ENCODE measurements at places on chromosomes 13 and 19. TPM values are rescaled to one million over a fixed set of nuclear protein-coding genes. Genes with fewer than 3 reads are reported as not detected.

DNA sequence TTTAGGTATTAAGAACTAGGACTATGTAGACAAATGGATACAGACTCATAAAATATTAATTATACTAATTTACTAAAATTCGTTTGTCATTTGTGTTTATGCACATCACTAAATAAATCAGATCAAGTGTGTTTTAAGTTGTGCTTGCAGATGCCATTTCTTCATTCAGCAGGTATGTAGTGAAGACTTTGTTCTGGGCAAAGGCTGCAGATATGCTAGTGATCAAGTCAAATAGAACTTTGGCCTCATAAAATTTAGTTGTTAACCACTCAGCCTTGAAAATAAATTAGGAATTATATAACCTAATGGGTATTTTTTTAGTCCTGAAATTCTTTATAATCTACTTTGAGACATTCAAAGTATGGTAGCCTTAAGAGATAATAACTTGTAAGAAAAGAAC is 80.4 kb upstream of the TRPC4 start:
- DNase-seq: no peak

- DNase-seq: no peak
Measured at GRCh38 chr19:38434549-38435051, 1.1 kb downstream of the RYR1 start.

GRCh38 chr19:19064811-19065745 is 1.3 kb downstream of the SLC25A42 start:
- no peak for DNase-seq

- DNase-seq: no peak
Measured at GRCh38 chr19:48444129-48444935, 1.5 kb upstream of the GRWD1 start.

DNA sequence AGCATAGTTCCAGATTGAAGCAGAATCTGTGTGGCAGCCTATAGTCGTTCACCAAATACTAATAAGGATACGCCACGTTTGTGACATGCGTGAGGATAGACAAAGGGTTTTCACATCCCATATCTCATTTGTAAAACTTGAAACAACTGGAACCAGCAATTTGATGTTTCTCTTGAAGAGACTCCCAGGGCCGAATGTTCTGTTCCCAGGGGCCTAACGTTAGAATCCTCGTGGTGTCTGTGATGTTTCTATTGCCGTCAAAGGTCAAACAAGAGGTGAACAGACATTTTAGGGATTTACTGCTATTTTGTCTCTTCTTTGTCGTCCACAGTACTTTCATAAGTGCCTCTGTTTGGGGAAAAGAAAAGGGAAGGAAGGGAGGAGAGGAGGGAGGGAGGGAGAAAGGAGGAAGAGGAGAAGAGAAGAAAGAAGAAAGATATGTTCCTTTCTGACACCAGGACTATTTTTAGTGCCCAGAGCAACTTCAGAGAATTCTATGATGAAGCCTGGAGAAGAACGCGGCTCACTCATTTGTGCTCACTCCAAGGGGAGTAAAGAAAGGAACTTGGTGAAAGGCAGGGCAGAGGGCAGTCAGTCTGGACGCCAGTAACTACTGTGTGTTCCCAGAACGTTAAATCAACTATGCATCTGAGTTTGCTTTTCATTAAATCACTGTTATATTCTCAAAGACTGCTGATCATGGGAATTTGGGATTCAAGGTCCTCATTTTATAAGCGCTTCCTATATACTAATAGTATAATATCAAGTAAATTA is 154.5 kb downstream of the DCT start:
- no peak for DNase-seq

- DNase-seq: no peak
Measured at GRCh38 chr13:26604784-26605545, 47.5 kb downstream of the WASF3 start.

Gene LRRC4B
- not detected for total RNA-seq

DNA sequence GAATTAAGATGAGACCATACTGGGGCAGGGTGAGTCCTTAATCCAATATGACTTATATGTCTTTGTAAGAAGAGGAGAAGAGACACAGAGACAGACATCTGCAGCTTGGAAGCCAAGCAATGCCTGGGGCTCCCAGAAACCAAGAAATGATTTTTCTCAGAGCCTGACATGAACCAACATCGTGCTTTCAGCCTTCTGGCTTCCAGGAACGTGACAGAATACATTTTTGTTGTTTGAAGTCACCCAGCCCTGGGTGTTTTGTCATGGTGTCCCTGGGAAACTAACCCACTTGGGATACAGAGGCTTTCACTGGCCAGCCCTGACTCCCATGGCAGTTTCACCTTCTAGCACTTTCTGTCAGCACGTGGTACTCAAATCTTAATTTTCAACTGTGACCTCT is 95.3 kb upstream of the SLC10A2 start:
- no peak for DNase-seq

- DNase-seq: no peak
Measured at GRCh38 chr13:114123448-114123847, 9.0 kb downstream of the RASA3 start.

DNA sequence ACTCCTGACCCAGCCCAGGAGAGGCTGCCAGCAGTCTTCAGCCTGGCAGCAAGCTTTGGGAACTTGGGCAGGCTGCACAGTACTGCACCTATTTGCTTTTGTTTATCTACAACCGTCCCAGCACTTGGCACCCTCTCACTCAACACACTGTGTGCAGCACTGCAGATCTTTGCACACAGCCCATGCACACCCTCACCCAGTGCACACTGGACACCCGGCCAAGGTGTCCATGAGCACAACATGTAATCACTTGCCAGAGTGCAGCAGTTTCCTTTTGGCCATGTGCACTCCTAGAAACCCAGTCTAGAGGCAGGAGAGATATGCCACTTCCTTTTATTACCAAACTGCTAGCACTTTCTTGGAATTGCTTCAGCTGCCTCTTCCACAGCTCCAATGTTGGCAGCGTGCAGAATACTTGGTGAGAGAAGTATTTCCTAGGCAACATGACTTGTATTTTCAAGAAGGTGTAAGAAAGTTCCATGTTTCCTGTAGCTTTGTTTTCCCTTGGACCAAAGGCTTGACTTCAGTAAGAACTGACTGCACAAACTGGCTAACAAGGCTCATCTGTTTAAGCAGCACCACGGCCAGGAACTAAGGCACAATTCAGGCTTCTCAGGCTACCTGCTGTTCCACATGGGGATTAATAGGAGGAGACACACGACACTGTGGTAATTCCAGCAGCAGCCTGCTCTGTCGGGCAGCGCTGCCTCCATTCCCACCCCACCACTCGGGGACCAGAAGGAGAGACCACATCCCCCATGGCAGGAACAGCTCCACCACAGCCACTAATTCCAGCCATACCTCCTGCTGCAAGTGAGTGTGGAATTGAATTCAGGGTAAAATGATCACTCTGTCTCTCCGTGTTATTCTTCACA is 15.3 kb downstream of the ATP7B start:
- DNase-seq: peak; percentile 39

Gene SMIM44
- not detected for total RNA-seq

DNA sequence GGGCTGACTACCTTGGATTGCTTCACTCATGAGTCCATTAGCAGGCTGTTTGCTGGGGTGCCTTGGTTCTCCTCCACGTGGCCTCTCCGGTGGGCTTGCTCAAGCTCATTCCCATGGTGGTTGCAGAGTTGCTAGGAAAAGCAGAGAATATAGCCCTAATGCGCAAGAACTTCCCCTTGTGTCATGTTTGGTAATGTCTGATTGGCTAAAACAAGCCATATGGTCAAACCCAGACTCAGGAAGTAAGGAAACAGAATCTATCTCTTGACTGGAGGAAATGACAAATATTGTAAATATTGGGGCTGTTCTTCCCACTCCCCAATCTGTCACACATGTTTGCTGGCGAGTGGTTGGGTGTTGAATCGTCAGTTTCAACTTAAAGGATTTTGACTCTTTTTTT is 12.1 kb downstream of the NFILZ start:
- DNase-seq: no peak

- no peak for DNase-seq
Measured at GRCh38 chr13:108274718-108275117, 5.2 kb downstream of the TNFSF13B start.

Gene RDH8
- total RNA-seq: not detected

- no peak for DNase-seq
Measured at GRCh38 chr13:36907821-36908220, 12.2 kb downstream of the SMAD9 start.

Gene SULT2B1
- total RNA-seq: 17.2 TPM

GRCh38 chr19:17243211-17243829 is 2.4 kb downstream of the NR2F6 start:
- DNase-seq: no peak

- no peak for DNase-seq
Measured at GRCh38 chr13:74575729-74576125, 441.5 kb upstream of the KLF12 start.

DNA sequence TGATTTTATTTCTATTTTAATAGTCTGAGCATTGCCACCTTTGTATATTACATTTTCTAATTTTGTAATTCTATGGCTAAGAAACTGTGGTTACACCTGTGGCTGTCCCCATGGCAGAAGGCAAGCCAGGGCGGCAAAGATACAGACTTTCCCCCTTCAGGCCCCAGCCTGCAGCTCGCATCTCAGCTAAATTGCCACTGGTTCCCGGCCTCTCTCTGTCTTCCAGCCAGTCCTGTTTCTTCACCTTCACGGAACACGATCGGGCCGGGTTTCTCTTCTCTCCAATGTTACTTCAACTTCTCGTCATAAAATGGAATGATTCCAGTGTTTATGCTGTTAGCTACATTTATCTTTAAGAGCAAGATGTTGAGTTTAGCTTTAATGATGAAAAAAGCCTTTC is 124.5 kb upstream of the ZNF507 start:
- no peak for DNase-seq

GRCh38 chr13:88456151-88456550 is 785.0 kb downstream of the SLITRK5 start:
- DNase-seq: no peak

DNA sequence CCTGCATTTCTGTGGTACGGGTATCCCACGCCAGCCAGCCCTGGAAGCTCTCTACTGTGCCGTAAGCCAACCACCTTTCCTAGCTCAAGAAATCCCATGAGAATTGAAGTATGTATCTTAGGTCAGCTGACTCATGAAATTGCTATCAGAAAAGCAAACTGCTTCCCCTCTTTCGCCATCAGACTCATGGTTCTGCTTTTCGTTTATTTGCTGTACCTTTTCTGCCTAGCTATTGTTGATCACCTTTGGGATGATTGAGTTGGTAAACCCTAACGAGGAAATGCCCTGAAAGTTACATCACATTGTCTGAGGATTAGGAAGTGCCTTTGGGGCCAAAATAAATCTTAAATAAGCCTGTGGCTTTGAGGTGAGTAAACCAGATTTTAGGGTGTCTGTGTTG is at the start of gene ADGRE3:
TSS of gene ADGRE3 (minus strand) at position 81 of the 400 bp plus-strand sequence. CDS start at position 7, 74 bp downstream.
- no peak for DNase-seq

- no peak for DNase-seq
Measured at GRCh38 chr19:1206150-1206863, 729 bp downstream of the STK11 start.

Gene F2RL3
- total RNA-seq: not detected

Gene MBOAT7
- 6.8 TPM for total RNA-seq

DNA sequence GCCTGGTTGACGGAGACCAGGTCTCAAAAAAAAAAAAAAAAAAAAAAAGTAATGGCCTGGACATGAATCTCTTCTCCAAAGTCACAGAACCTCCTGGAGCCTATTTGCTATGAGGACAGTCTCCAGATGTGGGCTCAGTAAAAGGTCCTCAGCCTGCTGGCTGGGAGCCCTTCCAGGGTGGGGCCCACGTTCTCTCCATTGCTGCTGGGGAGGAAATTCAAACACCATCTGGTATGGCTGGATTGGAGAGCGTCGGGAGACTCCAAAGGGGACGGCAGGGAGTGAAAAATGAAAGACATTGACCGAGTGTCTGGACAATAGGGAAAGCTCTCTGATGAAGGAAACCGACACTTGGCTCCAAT is 1.3 kb upstream of the PBX4 start:
- DNase-seq: no peak

DNA sequence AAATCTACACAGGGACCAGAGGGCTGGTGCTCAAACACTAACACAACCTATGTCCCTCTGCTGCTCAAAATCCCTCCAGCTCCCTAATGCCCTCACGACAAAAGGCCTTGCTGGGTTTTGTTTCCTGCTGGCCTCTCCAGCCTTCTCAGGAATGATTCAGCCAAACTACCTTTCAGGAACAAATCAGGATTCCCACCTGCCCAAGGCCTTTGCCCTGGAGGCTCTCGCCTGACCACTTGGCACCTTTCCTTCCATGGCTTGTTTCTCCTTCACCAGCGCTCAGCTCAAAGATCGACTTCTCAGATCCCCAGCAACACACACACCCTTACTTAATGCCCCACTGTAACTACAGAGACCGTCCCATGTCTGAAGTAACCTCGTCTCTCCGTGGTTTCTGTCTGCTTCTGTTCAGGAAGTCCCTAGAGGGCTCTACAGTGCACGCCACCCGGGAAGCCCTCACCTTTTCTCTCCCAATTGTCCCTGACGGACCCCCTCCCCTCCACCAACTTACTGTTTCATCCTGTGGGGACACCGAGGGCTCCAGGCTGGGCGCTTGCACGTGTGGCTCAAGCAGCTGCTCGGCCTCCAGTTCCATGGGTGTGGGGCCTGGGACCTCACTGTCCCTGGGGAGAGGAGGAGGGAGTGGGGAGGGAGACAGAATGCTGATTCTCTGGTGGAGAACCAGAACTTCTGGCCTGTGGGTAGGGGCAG is 3.2 kb upstream of the SIX5 start:
- no peak for DNase-seq

Gene CRLF1
- total RNA-seq: 0.64 TPM

DNA sequence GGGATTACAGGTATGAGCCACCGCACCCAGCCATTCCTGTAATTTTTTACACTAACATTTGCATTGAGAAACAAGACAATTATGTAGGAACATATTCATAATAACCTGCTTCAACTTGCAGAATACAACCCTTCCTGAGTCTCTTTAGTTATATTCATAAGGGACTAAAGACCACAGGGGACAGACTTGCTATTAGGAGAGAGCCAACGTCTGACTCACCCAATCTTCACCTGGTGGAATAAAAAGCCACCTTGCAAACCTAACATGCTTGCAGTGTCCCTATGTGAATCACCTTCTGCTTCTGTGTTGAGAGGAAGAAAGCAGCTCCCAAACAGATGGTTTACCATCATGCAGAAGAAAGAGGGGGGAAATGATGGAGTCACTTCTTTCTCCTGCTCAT is 456.1 kb downstream of the PCDH9 start:
- DNase-seq: peak; percentile 71

Gene COX6B2
- total RNA-seq: 0.26 TPM

DNA sequence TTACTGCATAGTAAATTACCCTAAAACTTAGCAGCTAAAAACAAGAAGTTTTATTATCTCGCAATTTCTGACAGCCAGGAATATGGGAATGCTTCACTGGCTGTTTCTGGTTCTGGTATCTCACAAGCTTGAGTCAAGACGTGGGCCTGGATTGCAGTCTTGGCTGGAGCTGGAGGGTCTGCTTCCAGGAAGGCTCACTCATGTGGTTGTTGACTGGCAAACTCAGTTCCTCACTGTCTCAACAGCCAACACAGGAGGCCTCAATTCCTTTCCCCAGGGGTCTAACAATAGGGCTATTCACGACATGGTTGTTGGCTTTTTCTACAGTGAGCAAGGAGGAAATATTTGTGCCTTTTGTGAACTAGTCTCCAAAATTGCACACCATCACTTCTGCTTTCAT is 146.3 kb downstream of the GPC5 start:
- DNase-seq: no peak

GRCh38 chr13:98675066-98675465 is 77.4 kb downstream of the SLC15A1 start:
- DNase-seq: no peak

Gene PRSS57
- total RNA-seq: not detected
